ENCODE measurements at places on chromosomes 2 and 18. TPM values are rescaled to one million over a fixed set of nuclear protein-coding genes. Genes with fewer than 3 reads are reported as not detected.

The SERPINB13 gene
- not detected for total RNA-seq

- no peak for DNase-seq
Observed at GRCh38 chr18:25075331-25075730, 276.6 kb downstream of the ZNF521 start.

- DNase-seq = no peak
Observed at GRCh38 chr2:773256-774160, 96.3 kb upstream of the TMEM18 start.

- no peak for DNase-seq
Observed at GRCh38 chr18:48342581-48342980, 66.6 kb downstream of the ZBTB7C start.

DNA sequence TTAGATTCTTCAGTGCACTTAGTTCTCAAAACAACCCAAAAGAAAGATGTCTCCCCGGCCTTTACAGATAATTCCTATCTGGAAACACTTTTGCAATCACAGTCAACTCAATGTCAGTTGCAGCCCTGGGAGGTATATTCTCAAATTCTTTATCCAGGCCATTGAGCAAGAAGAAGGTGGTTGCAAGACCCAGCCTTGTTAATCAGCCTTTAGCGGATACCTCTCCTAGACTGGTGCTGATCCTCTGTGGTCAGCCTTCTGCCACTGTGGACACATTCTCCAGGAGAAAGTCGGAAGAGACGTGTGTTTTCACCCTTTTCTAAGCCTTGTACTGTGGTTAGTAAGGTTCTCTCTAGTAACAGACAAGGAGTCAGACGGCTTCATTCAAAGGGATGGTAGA is 7.8 kb upstream of the FZD7 start:
- DNase-seq = no peak

Measured in posterior vena cava (tissue), 2 donors.